ENCODE measurements at places on chromosomes 1 and 21. TPM values are rescaled to one million over a fixed set of nuclear protein-coding genes. Genes with fewer than 3 reads are reported as not detected.

The ANKRD65 gene
- total RNA-seq = 0.51 TPM

The TTC3 gene
- total RNA-seq = 198 TPM

The TMEM61 gene
- not detected for total RNA-seq

The CTSK gene
- total RNA-seq = 0.68 TPM

The GBP7 gene
- total RNA-seq = not detected

DNA sequence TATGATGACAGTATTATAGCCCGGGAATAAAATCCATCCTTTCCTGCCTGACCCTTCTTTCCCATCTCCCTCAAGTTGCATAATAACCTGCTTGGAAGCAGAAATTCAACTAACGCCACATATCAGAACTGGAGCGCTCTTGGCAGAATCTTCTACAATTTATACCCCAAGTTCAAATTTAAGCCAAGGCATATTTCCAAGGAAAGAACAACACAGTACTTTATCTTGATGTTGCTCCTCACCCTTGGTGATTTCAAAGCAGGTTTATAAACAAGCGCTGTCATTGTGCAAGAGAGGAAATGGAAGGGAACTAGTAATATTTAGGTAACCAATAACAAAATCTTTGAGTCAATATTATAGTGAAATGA is 38.0 kb upstream of the PTGFRN start:
- no peak for DNase-seq

- no peak for DNase-seq
Measured at GRCh38 chr1:87333692-87334347, 5.1 kb downstream of the LMO4 start.

DNA sequence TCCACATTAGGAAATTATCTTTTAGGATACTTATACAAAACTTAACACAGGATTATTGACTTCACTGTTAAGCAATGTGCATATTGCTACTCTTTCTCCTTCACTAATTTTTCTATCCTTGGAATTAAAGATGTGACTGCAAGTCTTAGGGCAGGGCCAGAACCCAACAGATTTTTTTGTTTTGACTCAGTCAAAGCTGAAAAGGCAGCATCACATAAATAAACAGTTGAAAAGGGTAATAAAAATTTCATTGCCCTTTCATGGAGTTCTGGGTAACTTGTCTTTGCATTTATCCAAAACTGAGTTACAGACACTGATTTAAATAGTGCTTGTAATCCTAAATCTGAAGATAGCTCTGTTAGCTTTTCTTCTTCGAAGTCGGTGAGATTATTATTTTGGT is 1.9 kb upstream of the TMEM35B start:
- DNase-seq = no peak

GRCh38 chr1:161404051-161404597 is 36.4 kb upstream of the CFAP126 start:
- DNase-seq = no peak

GRCh38 chr1:6280761-6281451 is 20.0 kb upstream of the GPR153 start:
- no peak for DNase-seq

GRCh38 chr1:7760245-7760644 is 10.9 kb upstream of the VAMP3 start:
- peak; percentile 76 for DNase-seq

- DNase-seq = no peak
Measured at GRCh38 chr21:44927587-44928461, 7.1 kb upstream of the ITGB2 start.

DNA sequence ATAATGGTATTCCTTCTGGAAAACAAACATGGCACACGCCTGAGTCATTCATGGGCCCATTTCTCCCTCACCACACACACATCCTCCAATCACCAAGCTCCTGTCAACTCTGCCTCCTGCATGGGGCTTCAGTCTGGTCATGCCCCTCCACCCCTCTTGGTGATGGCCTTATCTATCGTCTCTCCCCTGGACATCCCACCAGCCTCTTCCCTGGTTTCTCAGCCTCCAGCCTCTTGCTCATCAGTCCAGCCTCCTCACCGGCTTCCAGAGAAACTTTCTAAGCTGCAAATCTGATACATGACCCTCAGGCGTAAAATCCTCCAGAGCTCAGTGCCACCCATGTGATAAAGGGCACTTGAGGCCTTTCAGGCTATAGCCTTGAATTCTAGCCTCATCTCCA is 243.9 kb downstream of the FOXD2 start:
- no peak for DNase-seq

DNA sequence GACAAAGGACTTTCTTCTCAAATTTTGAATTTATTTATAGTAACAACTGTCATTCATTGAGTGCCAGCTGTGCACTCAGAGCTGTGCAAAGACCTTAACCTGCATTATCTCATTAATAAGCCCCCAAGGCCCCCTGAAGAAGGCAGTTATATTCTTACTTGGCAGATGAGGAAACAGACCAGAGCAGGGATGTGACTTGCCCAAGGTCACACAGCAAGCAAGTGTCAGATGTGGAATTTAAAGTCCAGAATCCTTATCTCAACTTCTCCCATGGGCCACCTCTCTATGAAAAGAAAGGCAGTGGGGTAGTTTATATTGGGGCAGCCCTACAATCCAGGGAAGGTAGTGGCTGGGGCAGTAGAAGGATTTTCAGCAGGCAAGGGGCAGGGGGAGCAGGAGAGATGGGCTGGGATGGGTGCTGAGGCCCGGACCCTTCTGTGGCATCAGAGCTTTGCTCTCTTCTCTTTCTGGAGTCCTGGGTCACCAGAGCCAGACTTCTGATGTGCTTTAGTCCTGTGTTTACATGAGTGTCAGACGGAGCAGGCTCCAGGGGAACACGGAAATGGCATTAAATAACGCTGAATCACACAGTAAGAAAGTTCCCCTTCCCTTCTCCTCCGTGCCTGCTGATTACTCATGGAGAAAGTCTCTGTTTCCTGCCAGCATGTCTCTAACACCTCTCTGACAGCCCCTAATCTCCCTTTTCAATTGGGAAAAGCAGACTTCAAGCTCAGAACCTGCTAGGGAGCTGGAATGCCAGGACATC is 39.5 kb downstream of the EPHB2 start:
- DNase-seq = peak; percentile 91

DNA sequence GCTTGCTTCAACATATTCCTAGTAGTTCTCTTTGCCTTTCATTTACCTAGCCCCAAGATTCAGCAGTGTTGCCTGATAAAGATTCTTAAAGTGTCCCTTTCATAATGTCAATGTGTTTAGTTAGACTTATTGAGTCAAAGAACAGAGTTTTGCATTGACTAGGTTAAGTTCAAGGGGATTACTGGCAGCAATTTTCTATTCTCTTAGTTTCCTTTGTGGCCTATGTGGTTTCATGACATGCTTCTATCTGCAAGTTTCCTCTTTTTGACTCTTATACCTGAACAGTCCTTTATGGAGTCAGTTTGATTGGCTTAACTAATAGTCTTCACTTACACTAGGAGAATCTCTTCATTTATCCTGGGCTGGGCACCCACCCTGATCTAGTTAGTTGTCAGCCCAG is 151.3 kb downstream of the ADGRL4 start:
- no peak for DNase-seq

DNA sequence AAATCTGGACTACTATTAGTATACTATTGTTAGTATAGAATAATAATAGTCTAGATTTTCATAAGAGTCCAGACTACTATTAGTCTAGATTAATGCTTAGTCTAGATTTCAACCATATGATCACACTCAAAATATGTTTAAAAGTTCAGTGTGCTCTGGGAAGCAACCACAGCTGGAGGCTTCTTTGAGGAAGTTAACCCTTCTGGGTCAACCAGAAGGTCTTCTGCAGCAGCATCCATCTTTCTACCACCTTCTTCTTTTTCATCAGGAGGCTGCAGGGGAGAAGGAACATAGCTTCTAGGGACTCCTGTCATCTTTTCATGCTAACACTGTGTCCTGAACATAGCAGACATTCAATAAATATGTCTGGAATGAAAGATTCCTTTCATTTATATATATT is 51.2 kb upstream of the DNAJC6 start:
- DNase-seq = no peak

DNA sequence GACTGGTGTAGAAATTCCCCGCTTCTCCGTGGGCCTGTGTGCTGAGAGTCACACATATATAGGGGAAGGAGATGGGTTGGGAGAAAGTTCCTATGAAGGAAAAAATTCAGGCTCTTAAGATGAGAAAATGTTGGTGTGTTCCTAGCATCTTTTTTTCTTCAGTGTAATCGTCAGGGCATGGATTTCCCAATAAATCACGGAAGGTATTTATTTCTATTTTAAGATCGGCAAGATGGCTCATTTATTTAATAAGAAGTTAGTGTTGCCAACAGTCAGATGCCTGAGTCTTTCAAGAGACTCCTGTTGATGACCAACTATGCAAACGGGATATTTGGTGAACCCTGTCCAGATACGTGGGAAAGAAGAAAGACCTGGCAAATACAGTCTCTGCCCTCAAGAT is 58.2 kb downstream of the TGFB2 start:
- DNase-seq = no peak

Measured in dermis blood vessel endothelial cell (primary cell).